ENCODE measurements at places on chromosomes 11 and 22. TPM values are rescaled to one million over a fixed set of nuclear protein-coding genes. Genes with fewer than 3 reads are reported as not detected.

The TRIM22 gene
- 49.6 TPM for total RNA-seq

The OR4D10 gene
- not detected for total RNA-seq

The BCO2 gene
- total RNA-seq, result 7.1 TPM

The TBX1 gene
- total RNA-seq, result not detected

The OR5P2 gene
- not detected for total RNA-seq
